ENCODE measurements at places on chromosomes 4 and X.

DNA sequence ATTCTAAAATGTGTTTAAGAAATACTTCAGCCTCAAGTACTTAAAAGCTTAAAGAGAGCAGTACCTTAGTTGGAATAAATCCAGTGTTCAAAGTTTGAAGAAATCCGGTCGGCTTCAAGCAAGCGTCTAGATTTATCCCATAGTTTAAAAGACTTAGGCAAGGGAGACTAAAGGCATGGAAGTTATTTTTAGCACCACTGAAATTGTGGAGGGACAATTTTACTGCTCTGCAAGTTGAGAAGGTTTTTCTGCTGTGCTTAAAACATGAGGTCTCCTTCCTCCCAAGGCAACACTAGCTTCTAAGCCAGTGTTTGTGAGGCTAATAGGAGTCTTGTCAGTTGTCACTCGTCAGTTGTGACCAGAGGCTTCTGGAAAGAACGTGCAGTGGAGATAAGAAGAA, 183.5 kb downstream of the MSL3 start:
- no peak for DNase-seq

GRCh38 chrX:46876901-46877300, 35.3 kb upstream of the JADE3 start:
- no peak for DNase-seq

- no peak for DNase-seq
Measured at GRCh38 chrX:73508861-73509260, 54.1 kb upstream of the CHIC1 start.

GRCh38 chrX:150258463-150259430, 104.4 kb upstream of the MAMLD1 start:
- DNase-seq = no peak

DNA sequence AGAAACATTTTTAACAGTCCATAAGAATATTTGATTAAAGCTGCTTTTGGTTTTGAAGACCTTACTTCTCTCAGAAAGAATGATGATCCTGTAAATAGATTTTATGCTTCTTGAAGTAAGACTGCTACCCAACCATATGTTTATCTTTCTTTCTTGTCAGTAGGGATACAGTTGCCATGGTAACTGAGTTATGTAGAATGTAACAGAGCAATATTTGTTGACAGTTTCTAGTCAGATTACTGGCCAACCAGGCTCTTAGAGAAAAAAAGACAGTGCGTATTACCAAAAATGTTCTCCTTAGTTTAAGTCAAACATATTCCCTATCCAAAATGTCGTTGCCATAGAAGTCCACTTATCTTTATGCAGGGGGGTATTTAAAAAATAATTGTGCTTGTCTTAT, 456.8 kb downstream of the PRR32 start:
- no peak for DNase-seq

DNA sequence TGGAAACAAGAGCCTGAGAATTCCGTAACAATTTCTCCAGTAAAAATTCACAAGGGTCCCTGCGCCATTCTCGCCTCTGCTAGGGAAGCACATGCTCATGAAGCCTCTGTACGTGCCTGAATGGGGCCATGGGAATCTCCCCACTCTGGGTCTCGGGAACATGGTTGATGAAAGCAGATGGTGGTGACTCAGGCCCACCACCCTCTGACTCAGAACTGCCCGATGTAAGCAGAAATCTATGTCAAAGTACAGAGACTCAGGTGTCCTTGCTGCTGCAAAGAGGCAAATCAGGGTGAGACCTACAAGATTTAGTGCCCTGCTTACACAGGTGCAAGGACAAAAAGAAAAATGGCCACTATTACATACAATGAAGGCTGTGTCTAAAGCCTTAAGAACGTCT, 65.0 kb downstream of the SCD5 start:
- no peak for DNase-seq

GRCh38 chr4:128512767-128513322, 225.2 kb upstream of the PGRMC2 start:
- DNase-seq = no peak

DNA sequence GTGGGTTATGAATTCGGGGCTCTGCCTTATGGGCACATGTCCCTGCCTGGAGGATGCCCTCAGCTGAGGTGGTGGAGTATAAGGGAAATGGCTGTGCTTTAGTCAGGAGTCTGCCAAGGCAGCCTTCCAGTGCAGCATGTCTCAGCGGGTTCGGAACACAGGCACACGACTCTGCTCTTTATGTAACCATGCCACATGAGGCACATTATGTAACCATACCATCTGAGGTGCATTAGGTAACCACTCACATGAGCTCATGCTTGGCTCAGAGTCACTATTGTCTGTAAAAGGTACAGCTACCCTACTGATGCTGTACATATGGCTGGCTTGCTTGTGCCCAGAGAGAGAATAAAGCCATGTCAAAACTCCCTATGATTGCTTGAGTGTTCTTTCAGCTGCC, 723.6 kb downstream of the TRAM1L1 start:
- peak; percentile 70 for DNase-seq

- no peak for DNase-seq
Measured at GRCh38 chr4:102344520-102344953, 745 bp downstream of the SLC39A8 start.

DNA sequence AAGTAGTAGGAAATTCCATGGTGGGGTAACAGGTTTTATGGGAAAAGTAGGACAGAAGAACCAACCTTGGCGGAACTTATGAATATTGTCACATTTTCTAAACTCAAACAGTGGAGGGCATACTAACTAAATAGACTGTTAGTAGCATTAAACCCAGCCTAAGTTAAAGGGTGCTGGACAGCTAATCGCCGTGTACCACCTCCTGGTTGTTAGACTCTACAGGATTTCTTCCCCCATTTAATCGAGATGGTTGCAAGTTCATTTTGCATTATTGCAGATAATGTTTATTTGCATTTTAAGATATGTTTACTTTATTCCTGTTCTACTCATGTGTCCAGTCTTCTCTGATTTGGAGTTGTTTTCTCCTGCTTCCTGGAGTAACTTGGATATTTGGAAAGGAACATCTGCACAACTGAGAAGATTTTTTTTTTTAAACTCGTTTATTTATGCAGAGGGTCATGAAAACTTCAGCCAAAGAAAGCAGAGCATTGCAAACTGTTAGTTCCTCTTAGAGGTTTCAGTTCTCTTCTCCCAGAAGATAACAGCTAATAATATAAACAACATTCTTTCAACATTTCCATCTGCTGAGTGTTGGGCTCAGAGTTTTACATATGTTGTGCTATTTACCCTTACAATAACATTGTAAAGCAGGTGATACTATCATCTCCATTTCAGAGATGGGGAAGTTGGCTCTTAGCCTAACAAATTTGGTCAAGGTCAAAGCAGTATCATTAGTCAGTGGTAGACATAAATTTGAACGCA, 51.5 kb upstream of the TBC1D9 start:
- DNase-seq = no peak

- DNase-seq = no peak
Measured at GRCh38 chrX:37594755-37595382, 23.4 kb downstream of the LANCL3 start.

DNA sequence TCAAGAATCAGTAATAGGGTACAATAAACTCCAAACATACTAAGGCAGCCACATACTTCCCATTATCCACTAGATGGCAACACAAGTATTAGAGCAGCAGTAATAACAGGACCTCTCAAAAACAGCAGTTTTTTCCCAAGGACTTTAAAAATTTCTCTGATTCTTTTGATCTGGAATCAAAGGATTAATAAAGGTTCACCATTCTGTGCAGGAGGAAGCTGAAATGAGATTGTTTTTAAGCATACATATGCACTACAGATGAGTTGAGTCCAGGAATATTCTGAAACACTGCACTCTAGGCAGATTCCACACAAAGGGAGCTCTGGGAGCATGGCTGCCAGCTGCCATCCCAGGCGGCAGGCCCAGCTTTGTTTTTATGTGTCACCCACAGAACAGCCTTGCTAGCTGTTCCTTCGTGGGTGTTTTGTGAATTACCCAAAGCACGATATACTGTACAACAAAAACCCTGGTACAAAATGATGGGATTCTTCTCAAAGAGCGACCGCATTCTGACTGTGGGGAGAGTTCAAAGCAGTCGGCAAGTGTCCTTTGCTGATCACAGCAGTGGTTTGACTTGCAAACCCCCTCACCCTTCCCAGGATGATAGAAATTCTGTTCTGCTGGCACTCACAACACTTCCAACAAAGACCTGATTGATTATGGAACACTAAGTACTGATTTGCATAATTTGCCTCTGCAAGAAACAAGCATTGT, 61.0 kb downstream of the STX18 start:
- DNase-seq = peak; percentile 16

DNA sequence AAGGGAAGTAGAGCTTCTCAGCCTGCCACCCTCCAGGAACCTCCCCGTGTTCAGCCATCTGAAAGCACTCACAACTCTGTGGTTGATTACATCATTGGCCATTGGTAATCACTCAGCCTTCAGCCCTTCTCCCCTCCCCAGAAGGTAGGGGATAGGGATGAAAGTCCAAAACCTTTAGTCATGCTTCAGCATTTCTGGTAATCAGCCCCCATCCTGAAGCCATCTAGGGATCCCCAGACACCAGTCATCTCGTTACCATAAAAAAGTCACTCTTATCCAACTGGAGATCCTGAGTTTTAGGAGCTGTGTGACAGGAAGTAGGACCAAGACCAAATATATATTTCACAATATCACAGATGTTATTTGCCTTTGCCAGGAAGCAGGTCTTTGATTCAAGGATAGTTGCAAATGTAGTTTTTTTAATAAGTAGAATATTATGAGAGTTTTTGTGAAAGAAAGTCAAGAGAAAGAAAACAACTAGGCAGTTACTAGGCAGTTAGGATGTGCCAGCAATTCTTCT, 364.6 kb upstream of the NOCT start:
- DNase-seq = no peak

DNA sequence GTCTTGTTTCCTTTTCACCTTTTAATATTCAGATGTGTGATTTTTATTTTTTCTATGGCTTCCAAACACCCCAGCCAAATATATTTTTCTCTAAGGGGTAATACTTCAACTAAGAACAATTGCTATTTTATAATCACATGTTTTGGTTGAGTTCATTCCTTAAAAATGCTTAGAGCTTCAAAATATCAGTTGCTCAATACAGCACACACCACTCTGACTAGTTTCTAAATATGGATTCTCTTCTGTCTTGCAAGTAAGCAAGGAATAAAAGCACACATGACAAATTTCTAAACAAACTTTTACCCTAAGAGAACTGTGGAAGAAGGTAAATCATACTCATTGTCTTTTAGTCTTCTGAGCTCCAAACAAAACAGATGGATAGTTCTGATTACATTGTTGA, 27.2 kb downstream of the ANTXR2 start:
- DNase-seq = no peak

DNA sequence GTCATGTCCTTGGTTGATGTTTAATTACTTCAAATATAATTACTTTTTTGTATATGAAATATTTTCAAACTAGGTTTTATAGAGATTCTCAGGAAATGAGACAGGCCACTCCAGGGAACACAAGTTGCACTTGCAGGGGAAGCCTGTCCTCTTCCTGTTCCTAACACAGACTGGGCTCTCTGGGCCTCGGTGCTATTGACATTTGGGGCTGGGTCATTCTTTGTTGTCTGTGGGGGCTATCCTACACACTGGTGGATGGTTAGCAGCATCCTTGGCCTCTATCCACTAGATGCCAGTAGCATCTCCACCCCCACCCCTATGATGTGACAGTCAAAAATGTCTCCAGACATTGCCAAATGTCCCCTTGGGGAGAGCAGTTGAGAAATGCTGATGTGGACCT, 49.3 kb upstream of the MAP3K15 start:
- DNase-seq = no peak

- DNase-seq = no peak
Measured at GRCh38 chrX:129227366-129227765, 295.9 kb downstream of the SMARCA1 start.

DNA sequence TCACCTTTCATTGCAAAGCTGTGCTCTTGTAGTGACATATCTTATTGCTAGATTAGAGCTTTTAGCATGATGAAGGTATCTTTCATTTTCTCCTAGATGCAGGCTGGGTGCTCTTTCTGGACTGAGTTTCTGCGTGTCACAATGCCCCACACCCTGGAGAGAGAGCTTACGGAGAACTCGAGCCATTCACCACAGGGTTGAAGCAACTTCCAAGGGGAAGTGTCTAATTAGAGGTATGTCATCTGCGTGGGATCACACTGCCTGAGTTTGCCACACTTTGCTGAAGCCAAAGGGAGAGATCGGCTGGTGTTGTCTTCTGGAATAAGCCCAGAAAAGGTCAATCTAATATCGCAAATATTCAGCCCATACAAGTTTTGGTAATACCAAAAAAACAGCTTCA, 179.3 kb upstream of the MBNL3 start:
- no peak for DNase-seq

GRCh38 chrX:150790021-150790420, 96.8 kb downstream of the MTMR1 start:
- no peak for DNase-seq

DNA sequence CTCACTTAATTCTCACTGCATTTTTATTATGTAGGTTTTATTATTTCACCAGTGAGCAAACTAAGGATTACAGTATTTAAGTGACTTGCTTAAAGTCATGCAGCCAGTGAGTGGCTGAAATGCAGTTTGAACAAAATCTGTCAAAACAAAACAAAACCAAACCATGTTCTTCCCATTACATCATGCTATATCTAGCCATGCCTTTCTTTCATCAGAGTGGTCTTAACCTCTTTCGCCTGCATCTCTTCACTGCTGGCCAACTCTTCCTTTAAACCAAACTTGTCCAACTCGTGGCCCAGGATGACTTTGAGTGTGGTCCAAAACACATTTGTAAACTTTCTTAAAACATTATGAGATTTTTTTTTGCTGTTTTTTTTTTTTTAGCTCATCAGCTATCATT, 223.2 kb downstream of the PCDH7 start:
- no peak for DNase-seq

DNA sequence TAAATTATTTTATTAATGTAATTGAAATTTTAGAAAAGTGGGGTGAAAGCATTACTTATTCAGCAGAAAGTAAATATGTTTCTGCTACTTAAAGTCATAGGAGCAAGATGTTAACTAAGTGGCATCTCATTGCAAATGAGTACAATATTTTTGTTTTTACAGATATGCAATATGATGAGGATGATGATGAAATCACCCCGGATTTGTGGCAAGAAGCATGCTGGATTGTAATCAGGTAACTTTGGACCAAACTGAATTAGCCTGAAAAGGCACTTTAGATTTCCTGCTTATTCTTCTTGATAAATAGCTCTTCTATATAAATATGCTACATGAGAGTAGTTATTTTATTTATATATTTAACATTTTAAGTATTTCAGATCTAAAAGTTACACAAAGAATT, 7.5 kb downstream of the POLR2B start:
- no peak for DNase-seq

DNA sequence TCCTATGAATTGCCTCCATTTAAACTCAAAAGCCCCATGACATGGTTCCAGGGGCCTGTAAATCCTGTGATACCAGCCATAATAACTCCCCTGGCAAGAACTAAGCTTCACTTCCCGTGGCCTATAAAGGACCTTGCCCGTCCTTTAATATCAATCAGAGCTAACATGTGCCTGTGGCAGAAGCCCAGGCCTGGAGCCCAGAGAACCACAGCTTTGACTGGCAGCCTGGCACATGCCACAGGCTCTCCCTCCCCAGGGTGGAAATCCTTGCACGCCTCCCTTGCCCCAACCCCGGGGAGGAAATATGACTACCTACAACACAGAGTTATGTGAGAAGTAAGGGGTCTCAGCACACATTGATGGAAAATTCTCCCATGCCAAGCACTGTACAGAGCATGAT, 287.4 kb downstream of the RAB28 start:
- no peak for DNase-seq

- no peak for DNase-seq
Measured at GRCh38 chr4:1373892-1374705, 27.1 kb downstream of the UVSSA start.
